ENCODE measurements at places on chromosomes 2 and 18.

- DNase-seq: no peak
These were observed 114.7 kb upstream of the CXCR4 start for GRCh38 chr2:136232456-136233172.

GRCh38 chr2:120682654-120683053, 53.0 kb upstream of the GLI2 start:
- no peak for DNase-seq

- no peak for DNase-seq
These were observed 27.9 kb upstream of the GREB1 start for GRCh38 chr2:11505652-11506610.

DNA sequence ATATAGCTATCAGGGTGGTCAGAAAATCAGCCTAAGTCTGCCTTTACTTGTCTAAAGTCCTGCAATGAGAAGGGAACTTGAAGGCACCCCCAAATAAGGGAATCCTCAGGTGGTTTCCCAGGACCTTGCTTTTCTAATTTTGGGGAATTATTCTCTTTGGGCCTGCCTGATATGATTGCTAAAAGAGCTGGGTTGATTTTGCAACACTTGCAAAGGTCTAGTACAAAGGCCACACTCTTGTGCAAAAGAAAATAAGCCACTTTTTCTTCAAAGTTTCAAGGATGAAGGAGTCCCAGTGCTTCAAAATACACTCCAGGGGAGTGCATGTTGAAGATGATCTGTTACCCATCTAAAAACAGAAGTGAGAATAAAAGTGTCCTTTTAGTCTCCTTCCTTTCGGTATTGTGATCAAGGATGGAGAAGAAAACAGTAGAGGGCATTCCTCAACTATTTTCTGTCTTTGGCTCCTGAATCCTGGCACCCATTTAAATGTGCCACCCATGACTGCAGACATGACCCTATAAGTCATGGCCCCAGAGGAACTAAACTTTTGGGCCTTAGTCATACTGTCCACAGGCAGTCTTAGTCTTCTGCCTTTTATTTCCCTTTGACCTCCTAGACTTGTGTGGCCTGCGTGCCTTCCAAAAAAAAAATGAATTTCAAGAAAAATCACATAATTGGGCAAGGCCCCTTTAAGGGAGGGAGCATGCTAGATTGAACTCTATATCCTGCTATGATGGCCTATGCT, 5.1 kb downstream of the SULT1C3 start:
- no peak for DNase-seq

DNA sequence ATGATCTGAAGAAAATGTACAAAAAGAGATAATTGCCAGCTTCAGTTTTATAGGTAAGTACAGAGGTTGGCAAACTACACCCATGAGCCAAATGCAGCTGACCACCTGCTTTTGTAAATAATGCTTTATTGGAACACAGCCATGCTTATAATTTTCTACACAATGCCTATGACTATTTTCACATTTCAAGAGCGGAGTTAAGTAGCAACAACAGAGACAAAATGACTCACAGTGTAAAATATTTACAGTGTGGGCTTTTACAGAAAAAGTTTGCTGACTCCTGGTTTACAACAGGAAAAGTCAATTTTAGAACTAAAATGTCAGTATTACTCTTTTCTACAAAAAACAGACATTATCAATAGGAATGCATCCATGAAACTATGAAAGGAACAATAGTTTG, 26.0 kb downstream of the CWC22 start:
- no peak for DNase-seq

DNA sequence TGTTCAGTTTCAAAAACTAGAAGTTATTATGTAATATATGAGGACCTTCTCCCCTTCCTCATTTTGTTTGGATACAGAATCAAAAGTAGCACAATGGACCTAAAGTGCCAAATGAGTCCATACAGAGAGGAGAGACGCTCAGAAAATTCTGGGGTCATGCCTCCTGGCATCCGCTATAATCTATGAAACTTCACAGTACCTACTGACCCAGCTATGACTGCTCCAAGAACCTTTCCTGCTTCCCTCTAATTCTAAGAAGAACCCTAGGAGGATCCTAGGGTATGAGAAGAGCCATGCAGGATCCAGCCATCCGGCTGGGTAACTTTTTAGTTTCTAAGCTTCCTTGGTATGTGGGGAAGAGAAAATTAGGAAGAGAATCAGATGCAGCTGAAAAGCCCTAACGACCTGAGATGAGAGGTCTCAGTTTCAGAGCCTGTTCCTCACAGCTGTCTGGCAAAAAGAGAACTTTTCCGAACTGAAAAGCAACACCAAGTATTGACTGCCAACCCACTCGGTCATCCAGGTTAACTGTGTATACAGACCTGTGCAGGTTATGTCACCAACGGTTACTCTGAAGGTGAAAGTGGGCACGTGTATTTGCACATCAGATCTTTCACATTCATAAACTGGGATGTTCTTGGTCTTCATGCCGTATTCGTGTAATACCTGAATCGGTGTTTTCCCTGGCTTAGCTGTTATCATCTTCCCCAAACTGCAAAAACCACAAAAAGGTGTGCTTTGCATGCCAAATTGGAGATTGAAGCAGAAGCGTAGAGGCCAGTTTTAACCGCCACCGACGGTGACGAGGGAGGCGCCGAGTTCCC, 1.1 kb downstream of the PRKRA start:
- no peak for DNase-seq

- no peak for DNase-seq
These were observed 88.2 kb upstream of the HK2 start for GRCh38 chr2:74745766-74746165.

Measured in NCI-H1694 treated with DMSO at 0.1 percent for 48 hours (cell line).